ENCODE measurements at places on chromosomes 7 and 10.

- DNase-seq: no peak
Observed at GRCh38 chr10:121457729-121458128, 140.5 kb downstream of the FGFR2 start.

GRCh38 chr10:21385536-21385935, 139.9 kb downstream of the SKIDA1 start:
- no peak for DNase-seq

DNA sequence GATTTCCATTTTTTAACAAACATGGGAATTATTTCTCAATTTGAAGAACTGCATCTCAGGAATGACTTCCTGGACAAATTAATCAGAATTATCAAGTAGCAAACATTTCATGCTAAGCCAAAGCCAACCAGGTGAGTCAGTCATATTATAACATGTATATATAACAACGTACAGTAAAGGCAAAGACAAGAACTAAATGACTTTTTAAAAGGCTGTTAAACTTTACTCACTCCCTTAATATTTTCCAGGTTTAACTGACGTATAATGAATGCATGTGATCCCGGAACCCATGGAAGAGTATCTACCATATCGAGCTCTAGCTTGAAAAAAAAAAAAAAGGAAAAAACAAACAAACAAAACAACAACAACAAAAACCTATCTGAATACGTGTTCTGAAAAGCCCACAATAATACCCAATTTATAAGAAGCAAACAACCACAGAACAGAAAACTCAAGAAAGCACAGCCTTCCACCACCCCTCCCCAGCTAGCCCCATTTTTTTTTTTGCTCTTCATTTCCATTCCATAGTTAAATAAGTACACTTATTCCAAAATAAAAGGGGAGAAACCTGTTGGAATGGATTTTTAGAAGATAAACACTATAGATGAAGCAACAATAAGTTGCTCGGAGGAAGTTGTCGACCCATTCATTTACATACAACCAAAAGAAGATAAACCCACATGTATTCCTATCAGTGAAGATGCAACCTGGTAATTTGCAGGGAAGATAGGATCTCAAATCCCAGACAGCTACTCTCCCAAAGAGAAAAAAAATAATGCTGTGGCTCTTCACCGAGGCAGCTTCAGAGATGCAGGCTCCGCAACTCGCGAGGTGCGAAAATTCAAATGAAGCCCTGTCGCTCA, 537 bp downstream of the NAPEPLD start:
- DNase-seq: no peak

DNA sequence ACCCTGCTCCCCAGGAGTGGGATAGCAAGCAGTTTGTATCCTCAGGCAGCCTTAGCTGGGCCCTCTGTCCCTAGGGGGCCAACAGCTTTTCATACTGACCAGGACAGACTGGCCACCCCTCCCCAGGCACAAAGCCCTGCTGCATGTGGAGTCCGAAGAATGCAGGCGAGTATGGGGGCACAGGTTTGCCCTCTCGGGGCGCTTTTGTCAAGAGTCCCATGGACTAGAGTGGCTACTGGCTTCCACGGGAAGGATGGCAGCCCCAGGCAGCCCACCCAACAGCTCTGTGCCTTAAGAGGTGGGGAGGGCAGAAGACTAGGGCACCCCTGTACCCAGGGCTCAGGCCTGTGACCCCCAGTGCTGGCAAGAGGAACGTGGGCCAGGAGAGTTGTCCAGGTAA, 10.7 kb downstream of the CXCL12 start:
- DNase-seq: no peak

GRCh38 chr10:5604236-5604925, 62.0 kb downstream of the ASB13 start:
- DNase-seq: no peak

DNA sequence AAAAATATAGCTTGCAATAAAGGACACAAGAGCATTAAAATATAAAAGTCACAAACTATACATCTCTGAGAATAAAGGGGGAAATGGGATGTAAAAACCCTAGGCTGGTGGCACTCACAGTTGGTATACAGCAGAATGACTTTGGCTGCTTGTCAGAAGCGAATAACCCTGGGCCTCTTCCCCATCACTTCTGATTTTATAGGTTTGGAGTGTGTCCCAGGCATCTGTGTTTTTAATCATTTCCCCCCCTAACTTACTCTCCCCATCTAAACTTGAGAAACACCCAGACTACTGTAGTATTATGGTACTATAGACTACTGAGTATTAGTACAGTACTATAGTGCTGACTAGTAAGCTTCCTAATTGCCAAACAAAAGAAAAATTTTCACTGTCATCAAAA, 1.8 kb upstream of the RPA3 start:
- DNase-seq: no peak

GRCh38 chr10:97928897-97929296, 79.3 kb downstream of the GOLGA7B start:
- no peak for DNase-seq

DNA sequence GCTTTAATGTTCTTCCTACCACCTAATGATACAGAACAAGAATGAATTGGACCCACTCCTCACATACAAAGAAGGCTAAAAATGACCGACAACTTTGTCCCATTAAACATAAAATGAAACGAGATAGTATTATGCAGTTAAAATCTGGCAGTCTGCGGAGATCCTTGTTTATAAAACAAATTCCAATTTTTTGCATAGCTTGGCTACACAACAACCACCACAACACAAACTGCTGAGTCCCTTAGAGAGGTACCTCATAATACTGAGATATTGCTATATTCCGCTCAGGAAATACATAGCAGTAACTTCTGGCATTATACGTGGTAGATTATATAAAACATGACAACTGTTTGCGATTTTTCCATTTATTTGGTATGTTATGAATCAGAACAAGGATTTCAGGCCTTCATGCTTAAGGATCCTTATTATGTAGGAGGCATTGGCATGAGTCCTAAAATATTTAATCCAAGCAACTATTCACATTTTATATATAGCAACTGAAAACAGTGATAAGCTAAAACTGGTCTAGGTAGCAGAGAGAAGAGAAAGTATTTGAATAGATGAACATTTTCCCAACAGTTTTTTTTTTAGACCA, 96.0 kb downstream of the ANK3 start:
- DNase-seq: no peak

- DNase-seq: no peak
Observed at GRCh38 chr10:13812804-13813203, 226.0 kb downstream of the PRPF18 start.

GRCh38 chr10:79246209-79246581, 101.1 kb upstream of the PPIF start:
- DNase-seq: no peak

DNA sequence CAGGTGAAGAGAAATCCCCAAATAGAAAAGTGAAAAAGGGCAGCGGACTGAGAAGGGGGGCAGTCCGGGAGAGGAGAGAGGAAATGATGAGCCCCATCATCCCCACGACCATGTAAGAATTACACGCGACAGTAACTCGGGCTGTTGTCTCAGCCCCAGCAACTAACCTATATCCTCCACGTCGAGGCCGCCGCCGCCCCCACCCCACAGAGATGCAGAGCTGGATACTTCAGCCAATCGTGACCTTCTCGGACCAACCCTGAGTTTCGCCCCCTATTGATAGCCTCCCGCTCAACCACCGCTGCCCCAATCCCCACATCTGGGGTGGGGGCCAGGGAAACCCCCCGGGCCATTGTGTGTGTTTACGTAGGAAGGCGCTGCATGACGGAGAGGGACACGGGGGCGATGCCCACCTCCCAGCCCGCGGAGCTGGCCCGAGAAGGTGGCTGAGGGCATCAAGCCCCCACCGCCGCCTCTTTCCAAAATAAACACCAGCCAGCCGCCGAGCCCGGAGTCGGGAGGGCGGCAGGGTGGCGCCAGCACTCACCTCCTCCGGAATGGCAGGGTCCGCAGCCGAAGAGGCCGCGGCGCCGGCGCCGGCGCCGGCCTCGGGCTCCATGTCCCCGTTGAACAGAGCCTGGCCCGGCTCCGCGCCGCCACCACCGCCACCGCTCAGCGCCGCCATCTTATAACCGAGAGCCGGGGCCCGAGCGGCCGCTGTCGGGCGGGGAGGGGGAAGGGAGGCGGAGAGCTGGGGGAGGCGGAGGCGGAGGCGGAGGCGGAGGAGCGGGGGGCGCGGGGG, 509 bp downstream of the BRAF start:
- peak; percentile 68 for DNase-seq

DNA sequence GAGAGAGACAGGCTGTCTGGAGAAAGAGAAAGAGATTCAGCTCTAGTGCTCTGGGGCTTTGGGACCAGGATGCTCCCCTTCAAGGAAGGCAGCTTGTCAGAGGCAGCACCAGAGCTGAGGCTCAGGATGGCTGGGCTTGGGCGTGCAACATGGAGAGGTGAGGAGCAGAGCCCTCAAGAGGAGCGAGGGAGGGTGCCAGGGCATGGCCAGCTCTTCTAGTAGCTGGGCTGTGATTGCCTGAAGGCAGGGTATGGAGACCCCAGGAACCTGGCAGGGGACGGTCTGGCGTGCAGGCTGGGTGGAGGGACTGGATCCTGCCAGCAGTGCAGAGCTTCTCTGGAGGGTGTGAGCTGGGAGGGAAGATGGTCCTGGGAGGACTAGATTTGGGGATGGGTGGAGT, 40.2 kb downstream of the ANTXRL start:
- DNase-seq: no peak

DNA sequence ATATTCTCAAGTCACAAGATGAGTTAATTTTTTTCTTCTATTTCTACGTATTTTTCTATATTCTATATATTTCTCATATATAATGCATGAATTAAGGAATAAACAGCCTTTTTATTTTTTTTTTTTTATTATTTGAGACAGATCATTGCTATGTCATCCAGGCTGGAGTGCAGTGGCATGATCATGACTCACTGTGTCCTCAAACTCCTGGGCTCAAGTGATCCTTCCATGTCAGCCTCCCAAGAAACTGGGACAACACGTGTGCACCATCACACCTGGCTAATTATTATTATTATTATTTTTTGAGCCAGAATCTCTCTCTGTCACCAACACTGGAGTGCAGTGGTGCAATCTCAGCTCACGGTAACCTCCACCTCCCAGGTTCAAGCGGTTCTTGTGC, 1.5 kb downstream of the CLDN12 start:
- no peak for DNase-seq

DNA sequence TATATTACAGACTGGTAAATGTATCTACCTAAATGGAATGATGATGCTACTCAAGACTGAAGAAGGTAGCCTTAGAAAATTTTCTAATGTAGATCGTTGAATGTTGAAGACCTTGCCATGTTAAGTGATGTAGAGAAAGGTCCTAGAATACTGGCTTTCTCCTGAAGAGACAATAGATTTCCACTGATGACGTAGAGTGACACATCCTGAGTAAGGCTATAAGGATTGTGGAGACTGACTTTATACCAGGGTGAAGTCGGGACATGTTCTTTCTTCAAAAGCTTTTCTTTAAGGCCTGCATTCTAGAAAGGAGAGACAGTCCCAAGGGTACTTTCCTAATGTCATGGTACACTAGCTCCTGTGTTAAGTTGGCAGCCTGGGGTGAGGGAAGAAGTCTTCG, 58.6 kb downstream of the PCDH15 start:
- DNase-seq: no peak

GRCh38 chr7:67608806-67609205, 612.2 kb downstream of the TYW1 start:
- DNase-seq: no peak

DNA sequence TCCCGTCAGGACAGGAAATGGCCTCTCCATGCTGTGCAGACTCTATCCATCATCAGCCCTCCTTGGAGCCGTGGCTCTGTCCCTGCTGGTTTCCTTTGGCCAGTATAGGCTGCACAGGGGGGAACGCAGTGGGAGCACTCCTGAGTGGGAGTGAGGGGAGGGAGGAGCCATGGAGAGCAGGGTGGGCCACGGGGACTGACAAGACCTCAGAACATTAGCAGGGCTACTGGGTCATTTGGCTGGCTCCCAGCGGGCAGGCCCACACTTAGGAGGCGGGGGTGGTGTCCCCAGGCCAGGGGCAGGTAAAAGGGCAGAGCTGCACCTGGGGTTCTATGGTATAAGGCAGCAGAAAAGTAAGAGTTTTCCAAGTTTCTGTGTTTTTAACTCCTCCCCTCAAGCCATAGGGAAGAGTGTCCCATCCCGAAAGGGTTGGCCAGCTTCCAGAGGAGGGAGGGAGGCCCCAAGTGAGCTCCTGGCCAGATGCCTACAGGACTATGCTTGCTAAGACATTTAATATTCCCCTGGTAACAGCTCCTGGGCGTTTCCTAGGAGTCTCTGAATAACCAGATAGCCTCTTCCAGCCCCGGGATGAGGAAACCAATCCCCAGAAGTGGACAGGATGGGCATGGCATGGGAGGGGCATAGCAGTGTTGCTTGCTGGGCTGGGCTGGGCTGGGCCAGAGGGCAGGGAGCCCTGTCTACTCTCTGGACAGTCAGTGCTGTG, 5.5 kb upstream of the OPN4 start:
- no peak for DNase-seq

DNA sequence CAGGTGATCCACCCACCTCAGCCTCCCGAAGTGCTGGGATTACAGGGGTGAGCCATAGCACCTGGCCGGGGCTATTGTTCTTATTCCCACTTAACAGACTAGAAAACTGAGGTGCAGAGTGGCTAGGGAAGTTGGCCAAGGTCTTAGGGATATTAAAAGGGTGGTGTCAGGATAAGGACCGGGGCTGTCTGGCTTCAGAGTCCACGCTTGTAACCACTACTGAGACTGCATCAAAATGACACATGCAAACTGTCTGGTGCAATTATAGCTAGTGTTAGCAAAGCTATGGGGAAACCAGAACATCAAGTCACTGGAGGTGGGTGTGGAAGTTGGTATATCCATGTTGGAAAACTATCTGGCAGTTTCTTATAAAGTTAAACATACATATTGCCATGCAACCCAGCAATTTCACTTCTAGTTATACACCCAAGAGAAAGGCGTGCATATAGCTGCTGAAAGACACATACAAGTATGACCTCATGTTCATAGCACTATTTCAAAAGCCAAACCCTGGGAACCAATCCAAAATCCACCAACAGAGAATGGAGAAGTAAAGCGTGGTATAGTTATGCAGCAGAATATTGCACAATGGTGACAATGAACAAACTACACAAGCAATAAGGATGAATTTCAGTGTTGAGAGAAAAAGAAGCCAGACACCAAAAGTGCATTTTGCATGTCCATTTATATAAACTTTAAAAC, 33.9 kb upstream of the EEPD1 start:
- DNase-seq: no peak

All from T follicular helper cell (primary cell).